ENCODE measurements at places on chromosomes 3 and 15.

DNA sequence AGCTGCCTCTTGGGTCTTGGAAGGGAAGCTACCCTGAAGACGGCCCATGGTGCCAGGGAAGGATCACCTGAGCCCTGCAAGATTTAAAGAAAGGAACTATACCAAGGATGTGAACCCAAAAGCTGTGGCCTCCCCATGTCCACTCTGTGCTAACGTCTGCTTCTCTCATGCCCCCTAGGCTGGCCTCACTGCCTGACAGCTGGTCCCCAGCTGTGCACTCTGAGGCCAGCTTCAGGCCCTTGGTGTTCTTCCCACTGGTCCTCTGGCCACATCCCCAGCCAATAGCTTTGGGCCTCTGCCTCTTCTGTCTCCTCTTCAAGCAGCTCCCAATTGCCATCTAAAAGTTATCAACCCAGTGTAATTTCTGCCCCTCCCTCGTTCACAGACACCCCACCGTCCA, 5.2 kb upstream of the LRRK1 start:
- no peak for DNase-seq

DNA sequence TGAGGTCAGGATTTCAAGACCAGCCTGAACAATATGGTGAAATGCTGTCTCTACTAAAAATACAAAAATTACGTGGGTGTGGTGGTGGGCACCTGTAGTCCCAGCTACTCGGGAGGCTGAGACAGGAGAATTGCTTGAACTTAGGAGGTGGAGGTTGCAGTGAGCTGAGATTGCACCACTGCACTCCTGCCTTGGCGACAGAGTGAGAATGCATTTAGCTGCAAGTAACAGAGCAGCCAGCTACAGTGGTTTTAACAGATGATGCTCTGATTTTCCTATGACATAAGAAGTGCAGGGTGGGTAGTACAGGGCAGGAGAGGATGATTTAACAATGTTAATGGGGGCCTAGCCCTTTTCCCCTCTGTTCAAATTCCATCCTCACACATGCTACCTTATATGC, 267.9 kb downstream of the RPLP1 start:
- no peak for DNase-seq

GRCh38 chr3:11642431-11643191, 1.1 kb downstream of the VGLL4 start:
- peak; percentile 90 for DNase-seq

GRCh38 chr3:6771171-6771570, 89.7 kb upstream of the GRM7 start:
- no peak for DNase-seq
